Nucleus accumbens (tissue), 56 donors: ENCODE measurements at places on chromosomes 4 and X.

- no peak for DNase-seq
Measured at GRCh38 chr4:147776716-147777115, 44.8 kb downstream of the ARHGAP10 start.

- no peak for DNase-seq
Measured at GRCh38 chr4:956531-957230, 16.7 kb downstream of the DGKQ start.

GRCh38 chr4:123889507-123889906 is 492.9 kb downstream of the SPRY1 start:
- DNase-seq, result no peak

DNA sequence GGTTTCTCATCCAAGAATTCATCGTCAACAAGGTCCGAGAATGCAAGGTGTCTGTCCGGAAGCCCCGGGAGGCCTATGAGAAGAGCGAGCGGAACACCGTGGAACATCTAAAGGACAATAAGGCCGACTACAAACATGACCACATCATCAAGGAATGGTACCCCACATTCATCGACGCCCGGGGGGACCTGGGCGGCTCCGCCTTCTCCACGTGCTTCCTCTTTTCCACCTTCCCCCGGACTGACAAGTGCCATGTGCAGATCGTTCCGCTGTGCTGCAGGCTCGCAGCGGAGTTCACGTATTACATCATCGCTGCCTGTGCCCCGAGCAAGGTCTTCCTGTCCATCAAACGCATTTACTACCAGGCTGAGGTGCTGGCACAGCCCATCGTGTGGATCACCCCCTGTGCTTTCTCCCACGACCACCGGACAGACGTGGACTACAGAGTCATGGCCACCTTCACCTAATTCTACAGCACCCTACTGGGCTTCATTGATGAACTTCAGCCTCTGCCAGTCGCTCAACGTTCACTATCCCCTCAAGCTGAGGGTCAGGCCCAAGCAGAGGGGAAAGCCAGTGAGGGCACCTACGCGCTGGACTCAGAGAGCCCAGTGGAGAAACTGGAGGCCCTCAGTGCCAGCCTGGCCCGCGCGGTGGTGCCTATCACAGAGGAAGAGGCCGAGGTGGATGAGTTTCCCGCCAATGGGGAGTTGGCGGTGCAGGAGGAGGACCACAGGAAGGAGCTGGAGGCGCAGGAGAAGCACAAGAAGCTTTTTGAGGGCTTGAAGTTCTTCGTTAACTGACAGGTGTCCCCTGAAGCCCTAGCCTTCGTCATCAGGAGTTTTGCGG is 125.9 kb upstream of the PABPC4L start:
- DNase-seq, result no peak

GRCh38 chr4:11131491-11131890 is 297.2 kb downstream of the HS3ST1 start:
- DNase-seq, result no peak

- DNase-seq, result no peak
Measured at GRCh38 chr4:99720206-99720605, 62.6 kb upstream of the C4orf54 start.

GRCh38 chrX:64850371-64851082 is 125.7 kb downstream of the ZC4H2 start:
- DNase-seq, result no peak

DNA sequence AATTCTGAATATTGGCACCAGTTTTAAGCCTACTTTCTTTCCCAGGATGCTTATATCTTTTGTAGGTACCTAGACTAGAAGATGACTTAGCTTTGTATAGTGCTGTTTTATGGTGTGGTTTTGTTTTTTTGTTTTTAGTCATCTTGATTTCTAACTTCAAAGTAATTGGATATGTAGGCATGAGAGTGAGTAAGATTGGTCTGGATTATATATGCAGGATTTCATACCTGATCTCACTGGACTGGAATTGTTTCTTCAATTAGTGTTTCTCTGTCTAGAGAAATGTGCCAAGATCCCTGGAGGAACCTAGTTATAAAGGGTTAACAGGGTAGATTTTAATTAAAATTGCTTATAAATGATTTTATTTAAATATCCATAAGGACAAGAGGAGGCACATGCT is 23.1 kb downstream of the NAP1L5 start:
- no peak for DNase-seq

GRCh38 chrX:107825698-107826237 is at the start of gene MID2:
TSS of gene MID2 (plus strand) at chrX:107825866. CDS start at chrX:107826427, 561 bp downstream.
- DNase-seq, result peak; percentile 4

GRCh38 chrX:44432641-44433040 is 89.2 kb upstream of the EFHC2 start:
- no peak for DNase-seq

- DNase-seq, result no peak
Measured at GRCh38 chr4:151962138-151962823, 201.5 kb upstream of the GATB start.

GRCh38 chrX:72038016-72038415 is 93.7 kb downstream of the RTL5 start:
- DNase-seq, result no peak

DNA sequence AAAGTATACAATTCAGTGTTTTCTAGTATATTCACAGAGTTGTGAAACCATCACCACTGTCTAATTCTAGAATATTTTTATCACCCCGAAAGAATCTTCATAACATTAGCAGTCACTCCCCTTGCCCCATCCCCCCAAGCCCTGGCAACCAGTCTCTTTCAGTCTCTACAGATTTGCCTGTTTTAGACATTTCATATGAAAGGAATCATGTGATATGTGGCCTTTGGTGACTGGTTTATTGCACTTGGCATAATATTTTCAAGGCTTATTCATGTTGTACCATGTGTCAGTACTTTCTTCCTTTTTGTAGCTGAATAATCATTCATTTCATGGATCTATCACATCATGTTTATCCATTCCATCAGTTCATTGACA is 371.7 kb downstream of the AFF2 start:
- no peak for DNase-seq
